Choroid plexus epithelial cell (primary cell): ENCODE measurements at places on chromosomes 5 and 9.

DNA sequence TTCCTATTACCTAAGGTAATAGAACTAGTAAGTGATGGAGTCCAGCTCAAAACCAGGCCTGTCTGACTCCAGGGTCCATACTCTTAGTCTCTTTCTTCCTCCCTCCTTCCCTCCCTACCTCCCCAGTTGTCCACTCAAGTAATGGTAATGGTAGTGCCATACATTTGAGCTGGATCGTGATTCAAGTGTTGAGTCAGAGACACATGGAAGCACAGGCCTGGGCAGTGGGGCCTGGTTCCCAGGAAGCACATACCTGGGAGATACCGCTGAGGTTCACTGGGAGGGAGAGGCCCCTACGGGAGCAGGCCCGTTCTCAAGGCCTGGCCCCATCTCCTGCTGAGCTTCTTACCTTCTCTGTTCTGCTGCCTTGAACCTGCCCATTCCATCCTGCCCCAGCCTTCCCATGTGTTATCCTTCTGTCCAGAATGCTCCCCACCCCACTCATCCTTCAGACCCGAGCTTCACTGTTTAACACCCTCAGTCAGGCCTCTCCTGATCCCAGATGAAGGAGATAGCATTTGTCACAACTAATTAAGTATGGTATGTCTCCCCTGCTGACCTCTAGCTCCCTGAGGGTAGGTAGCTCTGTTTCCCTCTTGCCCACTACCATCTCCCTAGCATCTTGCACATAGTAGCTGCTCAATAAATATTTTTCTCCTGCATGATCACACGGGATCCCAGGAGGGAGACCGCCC lies 13.8 kb downstream of the URM1 start:
- DNase-seq, result no peak

GRCh38 chr9:19033015-19033414 lies at the start of gene SAXO1:
Gene SAXO1 (minus strand): TSS chr9:19033209. CDS start chr9:19032908, 301 bp downstream.
- DNase-seq, result no peak

DNA sequence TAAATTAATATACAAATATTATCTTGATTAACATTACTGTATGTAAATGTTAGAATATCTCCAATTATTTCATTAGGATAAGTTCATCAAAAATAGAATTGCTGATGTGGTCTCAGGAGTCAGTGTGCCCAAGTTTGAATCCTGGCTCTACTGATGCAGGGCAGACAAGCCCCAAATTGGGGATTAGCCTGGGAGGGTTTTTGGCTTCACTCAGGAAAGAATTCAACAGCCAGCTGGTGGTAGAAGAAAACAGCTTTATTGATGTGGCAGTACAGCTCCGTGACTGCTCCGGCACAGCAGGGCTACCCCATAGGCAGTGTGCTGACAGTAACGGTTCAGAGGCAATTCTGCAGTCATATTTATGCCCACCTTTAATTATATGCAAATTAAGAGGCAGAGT lies 32.5 kb downstream of the COL27A1 start:
- no peak for DNase-seq

DNA sequence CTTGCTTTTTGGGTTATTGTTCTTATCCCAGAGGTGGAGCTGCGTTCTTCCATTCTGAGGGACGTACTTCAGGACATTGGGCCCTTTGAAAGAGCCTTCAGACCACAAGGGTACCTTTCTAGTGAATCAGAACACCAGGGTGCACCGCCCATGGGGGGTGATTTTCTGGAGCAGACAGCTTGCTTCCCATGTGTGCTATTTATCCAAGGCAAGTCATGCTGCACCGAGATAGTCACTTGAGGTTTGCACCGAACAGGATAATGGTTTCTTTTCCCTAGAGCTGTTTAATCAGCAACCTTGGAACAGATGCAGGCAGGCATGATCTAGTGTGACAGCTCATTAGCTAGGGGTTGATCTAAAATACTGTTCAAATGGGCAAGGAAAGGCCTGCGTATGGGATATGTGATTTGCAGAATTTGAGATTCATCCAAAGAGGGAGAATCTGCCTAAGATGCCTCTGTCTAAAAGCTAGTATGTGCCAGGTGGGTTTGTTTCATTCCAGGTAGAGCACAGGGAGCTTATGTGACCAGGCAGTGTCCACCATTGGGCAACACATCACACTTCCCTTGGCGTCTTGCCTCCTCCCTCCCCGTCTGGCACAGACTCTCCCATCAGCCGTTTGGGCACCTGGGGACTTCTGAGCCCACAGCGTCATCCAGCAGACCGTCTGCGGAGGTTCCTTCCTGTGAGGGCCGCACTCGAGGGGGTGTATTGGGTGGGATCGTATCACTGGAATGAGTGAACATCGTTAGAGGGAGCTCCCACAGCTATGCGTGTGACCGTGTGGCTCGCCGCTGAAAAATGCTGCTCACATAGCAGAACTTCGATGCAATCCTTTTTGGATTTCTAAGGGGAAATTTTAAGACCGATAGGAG lies 23.0 kb downstream of the ABL1 start:
- peak; percentile 90 for DNase-seq

DNA sequence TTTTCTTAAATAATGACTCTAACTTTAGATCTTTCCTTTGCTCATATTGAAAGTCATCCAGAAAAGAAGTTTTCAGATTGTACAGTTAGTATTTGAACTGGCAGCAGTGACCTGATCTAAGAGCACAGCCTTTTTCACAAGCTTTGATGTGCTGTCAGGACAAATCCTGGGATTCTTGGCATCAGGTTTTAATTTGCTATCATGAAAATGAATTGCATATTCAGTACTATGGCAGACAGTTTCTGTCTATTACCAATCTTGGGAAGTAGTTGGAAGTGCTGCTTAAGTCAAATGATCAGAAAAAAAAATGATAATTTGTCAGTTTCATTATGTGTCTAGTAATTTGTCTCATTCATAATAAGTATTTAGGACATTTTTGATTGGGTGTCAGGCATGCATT lies 925.6 kb upstream of the ARRDC3 start:
- DNase-seq, result no peak

GRCh38 chr5:108382784-108383330 lies 959 bp upstream of the FBXL17 start:
- DNase-seq, result peak; percentile 53

GRCh38 chr9:98287384-98287783 lies 31.9 kb upstream of the TBC1D2 start:
- no peak for DNase-seq

GRCh38 chr5:139212906-139213305 lies 14.7 kb upstream of the SIL1 start:
- DNase-seq, result no peak

DNA sequence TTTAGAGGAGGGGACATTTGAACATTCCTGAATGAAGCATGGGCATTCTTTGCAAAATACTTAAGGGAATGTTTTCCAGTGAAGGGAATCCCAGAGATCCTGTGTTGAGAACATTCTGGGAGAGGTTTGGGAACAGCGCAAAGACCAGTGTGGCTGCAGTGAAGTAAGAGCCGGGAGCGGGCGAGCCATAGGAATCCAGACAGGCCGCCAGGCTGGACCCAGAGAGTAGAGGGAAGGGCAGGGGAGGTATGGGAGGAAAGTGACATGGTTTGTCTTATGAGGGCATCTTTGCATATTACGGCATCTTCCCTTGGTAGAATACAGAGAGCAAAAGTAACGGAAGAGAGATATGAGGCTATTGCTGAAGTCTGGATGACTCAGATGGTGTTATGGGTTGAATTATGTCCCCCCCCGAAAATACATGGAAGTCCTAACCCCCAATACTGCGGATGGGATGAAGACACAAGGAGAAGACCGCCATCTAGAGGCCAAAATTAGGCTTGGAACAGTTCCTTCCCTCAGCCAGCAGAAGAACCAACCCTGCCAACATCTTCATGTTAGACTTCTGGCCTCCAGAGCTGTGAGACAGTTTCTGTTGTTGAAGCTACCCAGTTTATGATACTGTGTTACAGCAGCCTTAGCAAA lies 268.2 kb downstream of the MAST4 start:
- DNase-seq, result peak; percentile 80

DNA sequence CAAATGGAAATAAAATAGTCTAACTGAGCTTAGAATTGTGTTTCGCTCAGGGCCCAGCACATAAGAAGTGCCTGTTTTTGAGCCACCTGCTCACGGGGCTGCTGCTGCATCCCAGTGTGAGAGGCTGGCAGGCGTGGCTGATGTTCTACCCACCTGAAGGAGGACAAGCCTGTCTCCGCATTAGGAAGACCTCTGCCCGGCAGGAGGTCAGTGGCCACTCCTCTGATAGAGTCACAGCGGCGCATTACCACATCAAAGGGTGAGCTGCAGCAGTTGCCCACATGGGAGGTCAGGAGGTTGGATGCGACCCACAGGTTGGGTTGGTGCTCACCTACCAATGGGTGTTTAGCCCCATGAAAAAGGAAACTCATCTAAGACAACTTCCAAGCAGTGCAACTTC lies 3.7 kb upstream of the SLC6A7 start:
- DNase-seq, result no peak

DNA sequence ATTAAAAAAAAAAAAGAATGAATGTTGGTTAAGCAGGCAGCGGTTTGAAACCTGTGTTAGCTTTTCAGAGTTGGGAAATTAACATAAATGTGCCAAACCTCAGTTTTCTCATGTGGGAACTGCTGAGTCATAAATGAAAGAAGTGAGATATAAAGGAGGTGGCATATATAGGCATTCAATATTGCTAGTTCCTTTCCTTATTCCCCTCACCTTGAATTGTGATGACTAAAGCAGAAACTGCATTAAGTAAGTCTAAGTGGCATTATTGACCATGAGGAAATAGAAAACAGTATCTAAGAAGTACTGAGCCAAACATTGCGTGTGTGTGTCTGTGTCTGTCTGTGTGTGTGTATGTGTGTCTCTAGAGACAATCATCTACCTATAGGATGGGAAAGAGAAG lies 691.2 kb downstream of the TLR4 start:
- DNase-seq, result no peak

DNA sequence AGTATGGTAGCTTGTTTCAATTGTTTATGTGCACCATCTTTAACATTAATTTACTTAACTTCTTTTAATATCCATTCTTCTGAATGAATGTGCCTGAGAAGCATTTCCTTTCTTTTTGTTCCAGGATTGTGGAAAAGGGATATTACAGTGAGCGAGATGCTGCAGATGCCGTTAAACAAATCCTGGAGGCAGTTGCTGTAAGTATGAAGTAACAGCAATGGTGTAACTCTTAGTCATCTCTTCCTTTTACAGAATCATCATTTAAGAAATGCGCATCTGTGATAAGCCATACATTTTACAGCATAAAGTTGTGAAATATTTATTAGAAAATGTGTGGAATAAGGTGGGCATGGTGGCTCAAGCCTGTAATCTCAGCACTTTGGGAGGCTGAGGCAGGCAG lies 117.7 kb downstream of the STARD4 start:
- peak; percentile 54 for DNase-seq

DNA sequence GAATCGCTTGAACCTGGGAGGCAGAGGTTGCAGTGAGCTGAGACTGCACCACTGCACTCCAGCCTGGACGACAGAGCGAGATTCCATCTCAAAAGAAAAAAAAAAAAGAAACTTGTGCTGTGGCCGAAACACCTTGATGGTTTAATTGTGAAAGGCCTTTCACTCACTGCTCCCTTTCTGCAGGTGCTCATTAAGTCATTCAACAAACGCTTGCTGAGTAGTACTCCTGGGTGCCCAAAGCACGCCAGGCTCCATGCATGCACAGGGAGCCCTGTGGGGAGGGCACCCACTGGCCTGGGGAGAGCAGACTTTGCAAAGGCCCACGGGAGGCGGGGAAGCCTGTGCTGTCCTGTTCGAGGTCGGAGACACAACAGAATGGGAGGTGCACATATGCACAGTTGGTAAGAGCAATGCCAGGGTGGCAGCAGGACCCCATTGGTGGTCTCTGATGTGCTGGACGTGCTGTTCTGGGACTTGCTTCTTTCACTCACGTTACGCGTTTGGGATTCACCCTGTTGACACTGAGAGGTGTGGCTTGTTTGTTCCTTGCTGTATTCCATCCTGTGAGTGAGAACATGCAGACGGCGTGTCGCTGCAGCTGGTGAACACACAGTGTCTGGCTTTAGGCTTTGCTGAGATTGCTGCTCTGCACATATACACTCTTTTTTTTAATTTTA lies 3.0 kb upstream of the ENTPD2 start:
- no peak for DNase-seq

- DNase-seq, result peak; percentile 66
These were observed 402.9 kb downstream of the CYLC2 start for GRCh38 chr9:103397868-103398600.

DNA sequence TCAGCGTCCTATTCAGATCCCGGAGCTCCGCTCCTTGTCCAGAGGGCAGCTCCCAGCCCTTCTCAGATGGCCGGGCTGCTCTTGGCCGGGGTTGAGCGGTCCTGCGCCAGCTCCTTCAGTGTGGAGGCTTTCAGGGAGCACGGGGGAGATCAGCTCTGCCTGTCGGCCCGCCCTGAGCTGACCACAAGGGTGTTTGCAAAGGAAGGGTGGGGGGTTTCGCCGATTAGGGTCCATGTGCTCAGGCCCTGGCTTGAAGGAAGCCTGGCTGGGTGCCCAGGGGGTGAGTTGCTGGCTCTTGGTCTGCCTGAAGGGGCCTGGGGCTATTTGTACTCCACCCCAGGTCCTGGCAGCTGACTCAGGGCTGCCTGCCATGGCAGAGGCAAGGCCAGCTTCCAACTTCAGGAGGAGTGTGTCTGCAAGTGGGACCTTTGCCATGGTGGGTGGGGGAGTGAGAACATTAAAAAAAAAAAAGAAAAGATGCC lies 250.1 kb upstream of the KLF4 start:
- no peak for DNase-seq

DNA sequence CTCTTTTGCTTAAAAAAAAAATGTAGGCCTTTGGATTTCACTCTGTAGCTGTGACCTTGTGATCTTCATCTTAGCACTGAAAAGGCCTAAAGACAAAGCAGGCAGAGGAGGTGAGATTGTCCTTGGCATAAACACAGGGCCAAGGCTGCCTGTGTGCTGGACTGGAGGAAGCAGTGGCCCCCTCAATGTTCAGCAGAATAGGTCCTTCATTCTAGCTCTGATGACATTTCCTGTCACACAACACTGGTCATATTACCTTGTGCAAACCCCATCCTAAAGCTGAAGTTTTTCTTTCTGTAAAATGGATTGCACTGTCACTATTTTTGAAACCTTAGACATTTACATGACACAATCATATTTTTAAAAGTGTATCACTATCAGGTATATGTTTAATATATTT lies 147.4 kb downstream of the INSYN2B start:
- DNase-seq, result no peak
